ENCODE measurements at places on chromosomes 6 and 20. TPM values are rescaled to one million over a fixed set of nuclear protein-coding genes. Genes with fewer than 3 reads are reported as not detected.
A peak's percentile ranks its signal among the peaks of the same experiment; 100 is the strongest.

DNA sequence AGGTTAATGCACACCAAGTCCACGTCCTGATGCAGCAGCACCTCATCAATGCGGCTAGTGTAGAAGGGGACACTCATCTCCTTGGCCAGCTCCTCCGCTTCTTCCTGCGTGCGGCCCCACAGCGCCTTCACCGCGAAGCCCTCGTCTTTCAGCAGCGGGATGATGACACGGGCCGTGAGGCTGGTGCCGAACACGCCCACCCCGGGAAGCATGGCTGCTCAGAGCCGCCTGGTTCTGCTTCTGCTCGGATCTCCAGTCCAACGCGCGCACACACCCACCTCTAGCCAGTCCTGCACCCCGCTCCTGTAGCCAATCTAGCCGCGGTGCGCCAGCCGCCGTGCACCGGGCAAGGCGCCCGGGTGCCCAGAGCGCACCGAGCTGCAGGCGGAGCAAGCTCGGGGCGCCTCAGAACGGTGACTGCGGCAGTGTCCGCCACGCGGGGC, 700 bp downstream of the GFOD1 start:
- peak; percentile 76 for DNase-seq
- no peaks in the 10 kb centered on the region for H3K27me3 ChIP-seq
- H3K36me3 ChIP-seq = no peaks in the 10 kb centered on the region
- H3K27ac ChIP-seq = peak overlapping the region; percentile 76

The GABRR1 gene
- total RNA-seq = not detected

DNA sequence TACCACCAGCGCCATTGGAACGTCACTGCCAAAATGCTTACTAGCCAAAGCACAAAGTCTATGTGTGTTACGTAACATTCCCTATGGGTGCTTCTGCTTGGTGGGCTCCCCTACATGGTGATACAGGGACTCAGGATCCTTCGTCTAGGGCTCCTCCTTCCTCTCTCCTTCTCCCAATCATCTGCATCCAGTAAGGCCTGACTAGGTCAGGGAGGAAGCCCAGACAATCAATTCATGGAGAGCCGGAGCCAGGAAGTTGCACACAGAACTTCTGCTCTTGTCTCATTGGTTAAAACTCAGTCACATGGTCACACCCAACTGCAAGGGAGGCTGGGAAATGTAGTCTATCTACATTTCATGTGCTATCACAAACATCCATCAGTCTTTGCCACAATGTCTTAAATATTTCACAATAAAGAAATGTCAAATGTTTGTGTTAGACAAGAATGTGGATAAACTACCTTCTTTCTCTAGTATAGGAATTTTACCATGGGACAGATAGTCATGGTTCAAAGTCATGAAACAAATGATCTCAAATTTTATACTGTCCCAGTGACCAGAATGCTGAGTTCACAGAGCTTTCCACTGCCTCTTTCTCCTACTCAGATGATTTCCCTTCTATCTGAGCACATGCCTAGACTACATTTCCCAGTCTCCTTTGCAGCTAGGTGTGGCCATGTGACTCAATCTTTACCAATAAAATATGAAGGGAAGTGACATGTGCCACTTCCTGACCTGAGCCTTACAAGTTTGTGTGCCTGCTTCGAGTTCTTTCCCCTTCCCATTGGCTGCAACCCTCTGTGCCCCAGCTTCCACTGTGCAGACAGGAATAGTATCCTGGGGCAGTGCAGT, 9.3 kb upstream of the KCNK15 start:
- H3K4me1 ChIP-seq = peaks cover 50% of the 10 kb centered on the region
- H3K27me3 ChIP-seq = peaks cover 9% of the 10 kb centered on the region
- DNase-seq = peak; percentile 66
- peak overlapping the region; percentile 55 for H3K27ac ChIP-seq
- H3K36me3 ChIP-seq = peaks cover 11% of the 10 kb centered on the region

GRCh38 chr6:150966786-150967185, 101.3 kb downstream of the MTHFD1L start:
- H3K27ac ChIP-seq = no peak overlapping the region
- no peak overlapping the region for H3K4me3 ChIP-seq
- H3K36me3 ChIP-seq = peaks cover 31% of the 10 kb centered on the region
- no peak for DNase-seq

- H3K36me3 ChIP-seq = no peaks in the 10 kb centered on the region
- H3K4me1 ChIP-seq = no peaks in the 10 kb centered on the region
- no peak overlapping the region for H3K27ac ChIP-seq
Observed at GRCh38 chr6:116827561-116828240, 1.2 kb downstream of the GPRC6A start.

All from HFFc6 (cell line).